Dorsolateral prefrontal cortex (tissue), 122 donors: ENCODE measurements at places on chromosomes 2 and 18. TPM values are rescaled to one million over a fixed set of nuclear protein-coding genes. Genes with fewer than 3 reads are reported as not detected.

- no peak for DNase-seq
Observed at GRCh38 chr18:6682437-6683111, 46.9 kb upstream of the ARHGAP28 start.

- no peak for DNase-seq
Observed at GRCh38 chr2:33573657-33574056, 25.4 kb downstream of the FAM98A start.

DNA sequence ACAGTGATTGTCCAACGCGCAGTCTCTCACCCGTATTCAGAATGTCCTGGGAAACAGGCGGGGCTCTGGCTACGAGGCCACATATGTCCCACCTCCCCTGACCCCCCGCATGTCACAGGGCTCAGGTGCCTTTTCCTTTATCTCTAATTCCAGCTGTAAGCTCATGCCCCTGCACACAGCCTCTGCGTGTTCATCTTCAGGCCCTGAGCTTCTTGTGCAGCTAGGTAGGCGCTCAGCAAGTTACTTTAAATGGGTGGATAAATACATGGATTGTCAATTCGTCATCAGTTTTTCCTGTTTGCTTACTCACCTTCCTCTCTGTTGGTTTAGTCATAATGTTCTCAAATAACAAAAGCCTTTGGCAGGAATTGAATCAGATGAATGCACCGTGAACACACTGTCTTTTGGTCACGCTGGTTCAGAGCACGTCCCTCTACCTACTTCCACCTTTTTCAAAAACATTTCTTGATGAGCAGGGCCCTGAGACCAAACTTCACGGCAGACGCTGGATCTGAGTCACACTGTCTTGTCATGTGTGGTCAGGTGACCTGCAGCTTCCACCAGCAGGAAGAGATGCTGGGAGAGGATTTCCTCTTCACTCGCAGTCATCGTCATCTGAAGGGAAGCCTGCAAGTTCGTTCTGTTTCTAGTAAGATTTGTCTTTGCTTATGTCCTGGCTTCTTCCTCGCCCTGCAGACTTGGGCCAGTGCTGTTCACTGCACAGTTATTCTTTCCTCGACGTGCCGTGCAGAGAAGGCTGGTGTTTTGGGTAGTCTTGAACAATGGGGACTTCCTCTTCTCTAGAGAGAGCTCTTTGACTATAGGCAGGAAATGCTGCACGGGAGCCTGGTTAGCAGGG is 138.1 kb downstream of the PTGR3 start:
- DNase-seq, result no peak

DNA sequence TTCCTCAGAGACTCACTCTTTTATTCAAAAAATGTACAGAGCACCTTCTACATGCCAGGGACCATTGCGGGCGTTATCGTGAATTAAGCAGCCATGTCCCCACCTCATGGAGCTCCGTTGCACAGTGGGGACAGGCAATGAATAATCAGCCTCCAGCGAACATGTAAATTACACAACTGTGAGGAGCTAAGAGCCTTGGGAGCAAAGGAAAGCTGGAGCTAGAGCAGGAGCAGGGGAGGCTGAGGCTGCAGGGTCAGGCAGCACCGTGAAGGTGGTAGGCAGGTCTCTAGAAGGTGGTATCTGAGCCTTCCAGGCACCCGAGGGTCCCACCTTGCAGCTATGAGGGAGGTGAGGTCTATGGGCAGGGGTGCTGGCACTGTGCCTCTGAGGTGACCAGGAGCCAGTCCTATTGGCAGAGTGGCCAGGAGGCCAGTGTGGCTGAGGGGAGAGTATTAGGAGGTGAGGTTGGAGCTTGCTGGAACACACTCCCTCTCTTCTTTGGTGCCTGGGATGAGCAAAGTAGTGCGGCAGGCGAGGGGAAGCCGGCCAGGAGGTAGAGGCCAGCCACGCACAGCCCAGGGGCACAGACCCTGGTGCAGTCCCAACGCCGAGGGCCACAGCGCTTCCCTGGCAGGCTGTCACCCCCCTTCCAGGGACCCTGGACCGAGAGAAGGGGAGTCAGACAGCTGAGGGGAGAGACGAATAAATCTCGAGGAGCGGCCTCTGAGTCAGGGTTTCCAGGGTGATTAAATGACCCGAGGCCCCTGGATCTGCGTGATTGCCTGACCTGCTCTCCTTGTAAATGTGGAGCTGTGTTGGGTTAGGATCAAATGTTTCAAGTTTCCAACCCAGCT is 167.3 kb downstream of the SEPTIN10 start:
- no peak for DNase-seq

GRCh38 chr2:1041012-1041805 is 90.6 kb downstream of the SNTG2 start:
- no peak for DNase-seq

DNA sequence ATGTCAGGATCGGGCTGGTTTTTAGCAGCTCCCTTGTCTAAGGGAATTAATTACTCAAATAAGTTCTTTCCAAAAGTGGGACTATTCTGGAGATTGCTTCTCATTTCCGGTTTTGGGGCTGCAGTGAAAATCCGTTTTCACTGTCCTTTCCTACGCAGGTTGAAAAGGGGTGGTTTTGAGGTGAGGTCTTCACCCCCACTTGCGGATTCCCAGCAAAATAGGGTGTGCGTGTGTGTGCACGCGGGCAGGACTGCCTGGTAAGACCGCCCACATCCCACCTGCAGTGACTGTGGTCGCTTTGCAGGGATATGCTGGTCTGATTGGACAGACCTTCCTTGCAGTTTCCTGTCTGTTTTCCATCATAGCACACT is 472 bp upstream of the PLEKHM3 start:
- no peak for DNase-seq

DNA sequence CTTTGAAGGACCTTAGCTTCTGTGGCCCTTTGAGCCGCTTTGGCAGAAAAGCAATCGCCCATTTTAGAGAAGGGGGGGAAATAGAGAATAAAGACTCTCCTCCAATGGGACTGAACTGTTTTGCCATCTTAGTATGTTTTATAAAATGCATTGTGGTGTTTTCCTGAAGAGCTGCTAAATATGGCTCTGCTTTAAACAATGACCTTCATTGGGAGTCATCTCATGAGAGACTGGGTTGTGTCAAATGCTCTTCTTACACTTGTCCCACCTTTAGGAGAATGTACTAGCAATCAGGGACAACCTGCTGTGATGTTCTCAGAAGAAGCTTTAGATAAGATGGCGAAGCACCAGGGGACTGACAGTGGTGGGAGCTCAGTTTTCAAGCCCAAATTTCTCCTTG is 418.9 kb upstream of the POU3F3 start:
- DNase-seq, result no peak

- no peak for DNase-seq
Observed at GRCh38 chr18:9189491-9189890, 52.9 kb downstream of the ANKRD12 start.

DNA sequence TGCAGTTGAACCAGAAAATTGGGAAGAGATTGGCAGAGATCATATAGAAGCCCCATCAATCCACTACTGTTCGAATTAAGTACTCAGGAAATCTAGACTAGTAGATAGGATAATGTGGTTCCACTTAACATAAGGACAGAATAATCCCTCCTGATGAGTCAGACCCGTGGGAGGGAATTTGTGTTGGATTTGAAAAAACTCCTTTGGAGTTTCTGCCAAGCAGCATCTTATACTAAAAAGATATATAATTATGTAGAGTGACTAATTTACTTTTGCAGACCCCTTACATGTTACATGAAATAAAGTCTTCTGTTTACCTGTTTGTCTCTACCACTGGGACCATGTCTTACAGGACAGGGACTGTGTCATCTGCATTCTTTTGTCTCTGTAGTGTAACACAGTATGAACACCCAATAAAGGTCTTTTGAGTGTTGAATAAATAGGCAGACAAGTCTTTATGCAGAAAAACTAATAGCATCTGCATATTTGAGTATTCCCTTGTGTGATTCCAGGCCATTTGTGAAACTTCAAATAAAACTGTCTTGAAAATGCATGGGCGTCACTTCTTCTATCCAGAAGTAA is 122.6 kb upstream of the DNAJC10 start:
- DNase-seq, result peak; percentile 26

DNA sequence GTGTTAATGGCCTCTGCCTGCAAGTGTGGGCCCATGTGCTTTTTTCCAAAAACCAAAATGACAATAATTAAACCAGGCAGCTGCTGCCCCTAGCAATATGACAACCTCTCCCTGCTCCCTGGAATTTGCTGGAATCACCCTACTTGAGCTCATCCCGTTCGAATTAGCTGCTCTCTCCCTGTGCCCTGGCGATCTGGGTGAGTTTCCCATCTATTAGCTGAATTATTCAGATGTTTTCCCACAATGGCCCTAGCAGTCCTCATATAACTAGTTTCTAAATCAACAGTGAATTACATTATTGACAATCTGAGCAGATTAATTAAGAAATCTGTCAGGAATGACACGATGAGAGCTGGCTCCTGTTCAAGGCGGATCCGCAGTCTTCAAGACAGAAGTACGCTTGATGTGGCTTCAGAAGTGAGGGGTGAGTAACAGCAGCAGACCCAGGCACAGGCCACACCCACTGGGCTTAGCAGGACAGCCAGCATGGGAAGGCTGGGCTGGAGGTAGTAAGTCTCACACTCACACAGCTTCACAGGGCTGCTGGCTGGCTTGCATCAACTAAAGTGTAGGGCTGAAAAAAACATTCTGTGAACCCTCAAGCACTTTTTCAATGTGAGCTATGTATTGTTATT is 366.2 kb upstream of the ID2 start:
- no peak for DNase-seq

DNA sequence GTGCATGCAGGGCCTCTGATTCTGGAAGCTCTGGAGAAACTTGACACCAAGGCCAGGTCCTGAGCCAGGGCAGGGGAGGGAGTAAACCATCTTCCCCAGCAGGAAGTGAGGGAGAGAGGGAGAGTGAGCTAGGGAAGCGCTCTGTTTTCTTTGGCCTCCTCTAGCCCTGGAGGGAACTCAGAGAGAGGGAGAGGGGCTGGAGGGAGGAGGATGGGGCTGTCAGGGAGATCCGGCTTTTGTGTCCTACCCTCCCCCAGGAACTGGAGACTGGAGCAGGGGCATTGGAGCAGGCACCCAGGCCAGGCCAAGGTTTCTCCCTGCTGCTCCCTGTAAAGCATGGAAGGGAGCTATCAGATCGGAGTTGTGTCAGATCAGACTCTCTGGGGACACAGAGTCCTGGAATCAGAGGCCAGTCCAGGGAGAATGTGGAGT is 22.7 kb upstream of the PKDCC start:
- no peak for DNase-seq

DNA sequence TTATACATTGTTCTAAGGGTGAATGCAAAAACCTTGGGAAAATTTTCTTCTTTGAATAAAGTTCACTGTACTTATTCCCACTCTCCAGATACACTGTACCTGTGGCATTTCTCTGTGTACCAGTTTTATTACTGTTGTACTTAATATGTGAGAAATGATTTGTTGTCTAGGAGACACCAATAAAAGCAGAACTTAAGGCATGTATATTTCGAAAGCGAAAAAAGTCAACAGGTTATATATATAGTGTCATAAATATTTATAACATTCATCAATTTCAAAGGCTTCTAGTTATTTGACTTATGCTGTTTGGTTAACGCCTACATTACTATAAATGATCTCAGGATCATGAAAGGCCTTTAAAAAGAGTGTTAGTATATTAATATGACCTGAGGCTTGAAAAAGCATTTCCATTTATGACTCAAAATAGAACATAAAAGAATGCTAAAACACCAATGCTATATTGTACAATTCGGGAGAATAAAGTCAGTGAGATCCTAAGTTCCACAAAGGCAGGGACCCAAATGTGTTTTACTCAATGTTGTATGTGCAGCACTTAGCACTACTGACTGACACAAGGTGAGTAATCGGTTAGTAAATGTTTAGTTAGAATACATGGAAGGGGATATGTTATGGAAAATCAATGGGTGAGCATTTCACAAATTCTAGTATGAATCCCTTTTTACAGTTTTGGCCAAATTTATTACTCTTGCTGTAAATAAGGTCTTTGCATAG is 32.2 kb upstream of the HNRNPA3 start:
- no peak for DNase-seq

Gene CNRIP1
- total RNA-seq, result 86.8 TPM

Gene SPATA3
- total RNA-seq, result not detected

Gene ALPP
- total RNA-seq, result not detected

Gene KCNG2
- total RNA-seq, result 2.3 TPM

Gene PDCD1
- total RNA-seq, result not detected

Gene HTR2B
- not detected for total RNA-seq

Gene HJURP
- not detected for total RNA-seq

Gene FBXO48
- total RNA-seq, result 2.7 TPM
